ENCODE measurements at places on chromosomes 1 and 21.

DNA sequence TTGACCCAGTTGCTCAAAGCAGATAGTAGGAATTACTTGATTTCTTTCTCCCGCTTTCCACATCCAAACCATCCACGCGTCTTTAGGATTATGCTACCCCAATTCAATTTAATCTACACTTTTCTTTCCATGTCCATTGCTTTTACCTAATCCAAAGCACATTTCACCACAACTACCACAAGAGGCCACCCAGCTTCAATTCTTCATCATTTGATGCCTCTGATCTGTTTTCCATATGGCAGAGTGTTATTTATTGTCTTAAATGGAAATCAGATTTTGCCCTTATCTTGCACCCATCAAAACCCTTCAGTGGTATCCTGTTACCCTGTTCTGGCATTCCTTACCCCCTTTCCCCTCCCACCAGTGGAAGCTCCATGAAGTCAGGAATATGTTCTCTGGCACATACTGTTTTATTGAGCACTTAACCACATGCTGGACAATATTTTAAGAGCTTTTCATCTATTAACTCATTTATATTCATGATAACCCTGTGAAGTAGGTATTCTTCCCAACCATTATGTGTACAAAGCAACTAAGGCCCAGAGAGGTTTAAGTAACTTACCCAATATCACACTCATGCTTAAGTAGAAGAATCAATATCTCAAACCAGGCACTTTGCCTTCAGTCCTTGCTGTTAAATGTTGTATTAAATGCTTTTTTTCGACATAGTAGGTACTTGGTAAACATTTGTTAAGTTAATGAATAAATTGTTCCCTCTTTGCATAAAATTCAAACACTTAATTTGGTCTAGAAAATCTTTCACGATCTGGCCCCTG lies 34.6 kb downstream of the CLIC4 start:
- no peak for DNase-seq

DNA sequence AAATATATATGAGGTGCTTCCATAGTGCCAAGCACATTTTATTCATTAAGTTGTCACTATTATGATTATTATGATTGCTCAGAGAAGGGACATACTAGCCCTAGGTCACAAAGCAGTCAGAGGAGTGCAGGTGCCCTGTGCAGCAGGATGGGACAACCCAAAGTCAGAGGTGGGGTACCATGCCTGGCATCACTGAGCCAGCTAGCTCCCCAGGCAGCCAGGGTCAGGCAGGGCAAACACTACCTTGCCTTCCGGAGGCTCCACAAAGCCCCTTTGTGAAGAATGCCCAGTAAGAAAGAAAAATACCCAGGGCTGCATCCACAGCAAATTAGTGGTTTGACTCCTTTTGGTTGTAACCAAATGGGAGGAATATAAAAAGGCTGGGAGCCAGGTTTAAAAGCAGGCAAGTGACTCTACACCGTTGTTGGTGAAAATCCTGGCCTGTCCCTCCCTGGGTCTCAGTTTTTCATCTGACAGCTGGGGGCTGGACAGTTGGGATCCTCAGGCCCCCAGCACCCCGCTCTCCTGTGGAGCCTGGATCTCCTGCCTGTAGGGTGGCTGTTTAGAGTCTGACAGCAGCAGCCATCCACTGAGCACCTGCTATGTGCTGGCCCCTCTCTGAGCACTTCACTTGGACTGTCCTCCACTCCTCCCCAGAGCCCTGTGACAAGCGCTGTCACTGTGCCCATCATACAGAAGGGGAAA lies 98.8 kb downstream of the GLIS1 start:
- no peak for DNase-seq

DNA sequence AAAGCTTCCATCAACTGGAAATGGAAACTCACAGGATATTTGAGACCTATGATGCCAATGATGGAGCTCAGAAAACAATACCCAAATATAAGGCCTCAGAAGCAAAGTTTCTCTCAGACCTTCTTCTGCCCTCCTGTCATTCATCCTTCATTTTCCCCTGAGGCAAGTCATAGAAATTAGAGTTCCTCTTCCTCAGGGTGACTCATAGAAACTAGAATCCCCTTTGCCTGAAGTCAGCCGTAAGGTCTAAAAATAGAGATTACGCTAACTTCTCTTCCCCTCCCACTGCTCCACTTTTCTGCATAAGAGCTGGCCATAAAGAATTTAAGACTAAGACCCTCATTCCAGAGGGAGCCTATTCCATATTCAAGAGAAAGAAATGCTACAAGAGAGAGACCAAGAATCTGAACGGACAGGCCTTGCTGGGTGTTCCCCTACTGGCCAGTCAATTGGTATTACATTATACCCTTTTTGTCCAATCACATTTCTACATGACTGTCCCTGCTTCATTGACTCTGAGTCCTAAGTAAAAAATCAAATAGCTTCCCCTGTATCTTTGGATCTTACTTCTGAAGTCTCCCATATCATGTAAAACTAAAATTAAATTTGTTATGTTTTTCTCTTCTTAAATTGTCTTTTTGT lies 994.9 kb downstream of the ADGRL2 start:
- no peak for DNase-seq

DNA sequence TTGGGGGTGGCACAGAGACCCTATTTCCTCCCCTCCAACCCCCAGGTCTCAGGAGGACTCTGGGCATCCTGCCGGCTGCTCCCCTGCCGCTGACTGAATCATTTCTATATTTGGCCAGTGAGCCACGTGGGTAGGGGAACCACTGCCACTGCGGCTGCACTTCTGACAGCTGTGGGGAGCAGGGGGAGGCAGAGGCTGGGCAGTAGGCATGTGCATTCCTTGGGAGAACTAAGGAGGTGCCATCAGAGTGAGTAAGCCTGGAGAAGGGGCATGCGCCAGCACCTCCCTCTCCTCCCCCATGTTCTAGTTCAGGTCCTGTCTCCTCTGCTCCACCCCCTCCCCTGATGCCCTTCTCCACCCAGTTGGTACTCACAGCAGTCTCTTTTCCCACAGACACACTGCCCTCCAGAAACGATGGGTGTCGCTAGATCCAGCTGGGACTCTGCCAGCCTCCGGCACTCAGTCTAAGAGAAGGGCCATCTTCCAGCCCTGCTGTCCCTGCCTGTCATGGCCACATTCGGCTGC lies 12.0 kb downstream of the PPFIA4 start:
- no peak for DNase-seq

DNA sequence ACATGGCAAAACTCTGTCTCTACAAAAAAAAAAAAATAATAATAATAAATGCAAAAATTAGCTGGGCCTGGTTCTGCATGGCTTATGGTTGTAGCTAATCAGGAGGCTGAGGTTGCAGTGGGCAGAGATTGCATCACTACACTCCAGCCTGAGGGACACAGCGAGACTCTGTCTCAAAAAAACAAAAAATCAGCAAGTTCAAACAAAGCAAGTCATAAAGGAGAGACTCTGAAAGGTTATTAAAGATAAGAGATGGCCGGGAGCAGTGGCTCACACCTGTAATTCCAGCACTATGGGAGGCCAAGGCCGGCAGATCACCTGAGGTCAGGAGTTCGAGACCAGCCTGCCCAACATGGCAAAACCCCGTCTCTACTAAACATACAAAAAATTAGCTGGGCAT lies 28.8 kb downstream of the COP1 start:
- no peak for DNase-seq

GRCh38 chr1:244041466-244042120 lies 9.5 kb upstream of the ZBTB18 start:
- DNase-seq: no peak

DNA sequence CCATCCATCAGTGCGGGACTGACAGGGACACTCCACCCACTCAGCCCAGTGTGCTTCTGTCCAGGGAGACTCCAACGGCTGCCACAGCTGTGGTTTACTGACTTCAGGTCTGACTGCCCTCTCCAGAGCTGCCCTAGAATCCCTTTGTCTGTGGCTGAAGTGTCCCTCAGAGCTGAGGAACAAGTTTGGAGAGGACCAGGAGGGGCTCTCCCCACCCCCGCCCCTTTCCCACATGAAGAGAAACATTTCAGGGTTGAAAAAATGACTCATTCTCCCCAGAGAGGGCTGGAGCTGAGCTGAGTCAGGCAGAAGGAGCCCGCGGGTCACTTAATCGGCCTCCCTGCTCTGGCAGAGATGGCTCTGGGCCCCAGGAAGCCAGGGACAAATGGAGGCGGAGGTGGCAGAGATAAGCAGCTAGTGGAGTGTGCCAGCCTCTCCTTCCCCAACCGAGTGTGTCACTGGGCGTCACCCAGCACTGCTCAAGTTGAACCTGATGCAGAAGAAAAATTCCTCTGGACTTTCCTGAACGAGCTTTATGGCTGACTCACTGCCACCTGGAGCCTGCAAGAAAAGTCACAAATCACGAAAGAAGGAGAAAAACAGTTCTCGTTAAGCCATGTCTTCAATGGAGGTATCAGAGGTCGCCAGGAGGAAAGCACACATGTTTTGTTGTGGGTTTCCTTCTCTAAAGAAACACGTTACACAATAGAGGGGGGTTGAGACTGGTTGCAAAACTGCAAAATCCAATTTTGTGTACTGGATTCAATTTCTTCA lies 34.3 kb upstream of the ECE1 start:
- DNase-seq: no peak

GRCh38 chr1:5514527-5515183 lies 477.6 kb downstream of the NPHP4 start:
- DNase-seq: no peak

- DNase-seq: no peak
Measured at GRCh38 chr1:22056936-22057335, 4.4 kb downstream of the CDC42 start.

DNA sequence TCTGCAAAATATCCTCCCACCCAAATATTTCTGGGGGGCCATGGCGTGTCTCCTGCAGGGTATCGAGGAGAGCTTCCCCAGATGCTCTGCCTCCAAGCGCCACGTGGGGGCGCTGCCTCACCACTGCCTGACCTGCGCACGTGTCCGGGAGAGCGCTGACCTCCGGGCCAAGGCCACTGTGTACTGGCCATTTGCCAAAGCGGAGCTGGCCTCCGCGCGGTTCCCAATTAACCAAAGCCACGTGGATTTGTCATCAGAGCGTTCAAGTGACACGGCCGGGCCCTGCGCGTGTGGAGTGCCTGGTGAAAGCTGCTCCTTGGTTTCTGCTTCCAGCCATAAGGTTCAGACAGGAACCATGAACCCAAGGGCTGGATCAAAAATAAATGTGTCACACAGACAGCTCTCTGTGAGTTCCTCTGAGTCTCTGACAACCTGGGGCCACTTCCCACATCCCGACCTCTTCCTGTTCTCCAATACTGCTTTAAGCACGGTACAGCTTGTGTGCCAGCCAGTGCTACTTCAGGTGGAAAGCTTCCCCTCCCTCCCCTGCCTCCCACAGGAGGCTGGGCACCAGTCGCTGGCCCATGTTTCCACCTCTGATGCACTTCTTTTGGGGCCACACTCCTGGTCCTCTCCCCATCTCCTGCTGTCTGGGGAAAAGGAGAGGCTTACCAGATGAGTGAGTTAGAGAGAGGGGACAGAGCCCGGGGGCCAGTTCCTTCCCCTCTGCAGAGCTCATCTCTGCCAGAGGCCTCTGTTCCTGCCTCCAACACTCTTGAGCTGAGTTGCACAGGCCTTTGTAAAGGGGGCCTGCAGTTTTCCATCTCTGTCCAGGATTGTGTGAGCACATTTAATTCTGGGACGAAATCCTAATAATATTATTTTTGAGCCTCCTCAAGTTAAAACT lies 26.1 kb downstream of the ZP4 start:
- DNase-seq: peak; percentile 42

DNA sequence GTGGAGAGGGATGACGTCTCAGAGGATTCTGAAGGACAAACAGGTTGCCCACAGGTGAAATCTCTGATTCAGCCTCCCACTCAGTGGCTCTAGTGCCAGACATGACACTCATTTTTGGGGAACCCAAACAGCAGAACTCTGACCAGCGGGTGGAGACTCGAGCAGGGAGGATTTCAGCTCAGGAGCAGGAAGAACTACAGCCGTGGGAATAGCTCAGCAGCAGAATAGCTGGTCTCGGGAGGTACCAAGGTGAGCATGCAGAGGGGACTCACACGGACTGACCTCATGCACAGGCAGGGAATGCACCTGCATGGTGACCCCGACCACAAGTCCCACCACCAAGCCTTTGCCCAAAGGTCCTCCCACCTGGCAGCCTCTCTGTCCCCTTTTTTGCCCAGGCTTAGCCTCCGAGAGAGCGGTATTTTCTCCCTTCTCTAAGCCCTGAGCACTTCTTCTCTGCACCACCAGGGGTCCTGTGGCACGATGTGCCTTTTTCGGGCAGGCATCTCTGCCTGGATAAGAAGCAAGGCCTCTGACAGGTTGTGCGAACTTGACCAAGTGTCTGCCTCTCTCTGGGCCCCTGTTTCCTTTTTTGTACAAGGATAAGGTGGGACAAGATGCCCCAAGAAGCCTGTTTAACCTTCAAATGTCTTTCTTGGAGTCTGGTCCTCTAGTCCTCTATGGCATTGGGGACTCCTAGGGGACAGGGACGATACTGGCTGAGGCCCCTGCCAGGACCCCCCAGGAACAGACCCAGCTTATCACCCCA lies 8.8 kb upstream of the FGR start:
- DNase-seq: peak; percentile 63

DNA sequence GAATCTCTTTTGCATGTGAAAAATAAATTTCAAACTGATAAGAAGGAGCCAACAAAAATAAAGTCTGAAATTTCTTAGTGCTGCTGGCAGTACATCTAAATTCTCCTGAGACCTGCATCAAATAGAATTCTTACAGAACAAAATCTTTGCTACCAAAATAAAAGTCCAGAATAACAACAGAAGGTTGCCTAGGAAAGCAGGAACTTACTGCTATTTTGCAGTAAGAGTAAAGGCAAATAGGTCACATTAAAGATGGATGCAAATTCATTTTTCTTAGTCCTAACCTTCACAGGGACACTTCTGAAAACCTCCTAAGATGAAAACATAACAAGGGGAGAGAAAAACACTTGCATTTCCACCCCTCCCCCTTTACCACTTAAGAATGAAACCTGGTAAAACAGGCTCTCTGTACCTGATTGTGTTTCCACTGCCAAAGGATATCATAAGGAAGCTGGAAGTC lies 59.0 kb downstream of the RUSC1 start:
- no peak for DNase-seq

- DNase-seq: no peak
Measured at GRCh38 chr1:67524143-67525052, 94.2 kb upstream of the SERBP1 start.

- peak; percentile 42 for DNase-seq
Measured at GRCh38 chr1:110548381-110548780, 29.4 kb upstream of the KCNA10 start.

DNA sequence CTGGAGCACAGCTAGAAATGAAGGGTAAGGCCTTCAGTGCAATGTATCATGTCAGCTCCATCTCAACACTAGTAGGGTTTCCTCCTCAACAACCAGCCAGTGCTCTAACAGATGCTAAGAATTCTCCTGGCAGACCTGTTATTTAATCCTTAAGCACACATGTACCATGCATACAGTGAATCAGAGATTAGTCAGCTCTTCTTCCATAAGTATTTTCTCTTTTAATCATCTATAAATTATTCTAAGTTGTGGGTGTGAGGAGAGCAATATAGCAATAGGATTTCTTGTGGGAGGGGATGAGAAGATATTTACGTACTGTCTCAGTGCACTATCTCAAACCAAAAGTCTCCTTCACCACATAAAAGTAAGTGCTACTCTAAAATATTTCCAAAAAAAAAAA lies 95.3 kb downstream of the COP1 start:
- DNase-seq: peak; percentile 35
